ENCODE measurements at places on chromosomes 11 and 22.

GRCh38 chr22:35622191-35622913, 5.2 kb upstream of the MB start:
- peak; percentile 67 for DNase-seq
- no peaks in the 10 kb centered on the region for H3K36me3 ChIP-seq
- no peak overlapping the region for H3K27ac ChIP-seq
- no peaks in the 10 kb centered on the region for H3K27me3 ChIP-seq
- H3K4me3 ChIP-seq = no peak overlapping the region

DNA sequence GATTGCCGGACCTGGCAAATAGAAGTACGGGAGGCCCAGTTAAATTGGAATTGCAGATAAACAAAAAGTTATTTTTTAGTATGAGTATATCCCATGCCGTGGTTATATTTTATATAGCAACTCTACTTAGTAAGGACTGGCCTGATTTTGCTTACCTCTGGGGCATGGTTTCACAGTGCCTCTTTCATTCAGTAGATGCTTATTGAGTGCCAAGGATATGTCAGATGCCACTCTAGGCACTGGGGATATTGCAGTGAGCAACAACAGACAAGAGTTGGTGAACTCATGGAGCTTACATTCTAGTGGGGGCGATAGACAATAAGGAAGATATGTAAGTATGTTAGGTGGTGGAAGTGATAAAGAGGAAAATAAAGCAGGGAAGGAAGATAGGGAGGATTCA, 112.2 kb downstream of the TEAD1 start:
- H3K4me3 ChIP-seq = no peak overlapping the region
- H3K27me3 ChIP-seq = no peaks in the 10 kb centered on the region
- H3K27ac ChIP-seq = no peak overlapping the region
- peaks cover 20% of the 10 kb centered on the region for H3K36me3 ChIP-seq
- DNase-seq = no peak

DNA sequence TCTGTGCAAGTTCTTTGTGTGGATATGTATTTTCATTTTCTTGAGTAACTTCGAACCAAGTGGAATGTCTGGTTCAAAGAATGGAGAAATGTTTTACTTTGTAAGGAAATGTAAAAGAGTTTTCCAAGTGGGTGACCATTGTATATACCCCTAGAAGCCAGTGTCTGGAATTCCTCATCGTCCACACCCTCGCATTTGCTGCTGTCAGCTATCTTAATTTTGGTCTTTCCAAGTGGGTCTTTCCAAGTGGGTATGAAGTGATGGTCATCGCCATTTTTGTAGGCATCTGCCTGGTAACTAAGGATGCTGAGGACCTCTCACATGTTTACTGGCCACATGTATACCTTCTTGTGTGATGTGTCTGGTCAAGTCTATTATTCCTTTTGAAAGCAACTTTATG, 547.5 kb downstream of the TBC1D22A start:
- no peaks in the 10 kb centered on the region for H3K27me3 ChIP-seq
- no peak overlapping the region for H3K4me3 ChIP-seq
- H3K27ac ChIP-seq = no peak overlapping the region
- no peak for DNase-seq
- no peaks in the 10 kb centered on the region for H3K4me1 ChIP-seq

DNA sequence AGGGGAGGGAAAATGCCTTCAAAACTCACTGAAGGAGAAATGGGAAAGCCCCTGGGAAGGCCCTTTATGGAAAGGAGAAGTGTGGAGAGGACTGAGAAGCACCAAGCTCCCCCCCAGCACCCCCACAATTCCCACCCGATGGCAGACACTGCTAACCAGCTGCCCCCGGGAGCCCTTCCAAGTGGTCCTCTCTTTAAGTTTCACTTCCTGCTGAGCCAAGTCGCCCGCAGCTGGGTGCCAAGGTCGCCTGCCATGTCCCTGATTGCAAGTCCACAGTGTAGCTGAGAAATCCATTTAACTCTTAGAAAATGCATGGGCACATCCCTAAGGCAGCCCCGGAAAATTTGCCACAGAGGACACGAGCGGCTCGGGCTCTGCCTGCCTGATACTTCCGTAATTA, 68.2 kb downstream of the GALNT18 start:
- H3K4me1 ChIP-seq = peaks cover 33% of the 10 kb centered on the region
- no peaks in the 10 kb centered on the region for H3K36me3 ChIP-seq
- no peaks in the 10 kb centered on the region for H3K27me3 ChIP-seq
- DNase-seq = no peak
- H3K27ac ChIP-seq = no peak overlapping the region
- H3K4me3 ChIP-seq = no peak overlapping the region

DNA sequence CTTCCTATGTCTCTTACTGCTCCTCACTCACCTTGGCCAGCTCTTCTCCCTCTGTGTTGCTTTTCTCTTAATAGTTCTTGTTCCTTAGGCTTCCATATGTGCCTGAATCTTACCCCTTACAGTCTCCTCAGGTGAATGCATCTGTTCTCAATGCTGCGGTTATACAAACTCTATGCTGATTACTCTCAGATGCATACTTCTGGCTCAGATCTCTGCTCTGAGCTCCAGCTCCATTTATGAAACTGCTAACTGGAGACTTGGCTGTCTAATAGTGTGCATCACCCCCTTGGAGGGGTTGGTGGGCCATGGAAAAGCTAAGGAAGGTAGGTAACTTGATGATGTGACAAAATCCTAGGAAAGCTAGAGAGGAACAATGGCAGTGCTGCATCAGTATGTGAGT, 422.5 kb downstream of the TMEM135 start:
- peaks cover 4% of the 10 kb centered on the region for H3K27me3 ChIP-seq
- H3K27ac ChIP-seq = no peak overlapping the region
- DNase-seq = no peak
- H3K36me3 ChIP-seq = no peaks in the 10 kb centered on the region
- no peak overlapping the region for H3K4me3 ChIP-seq
- no peaks in the 10 kb centered on the region for H3K4me1 ChIP-seq

- no peak within 1 kb of the TSS for H3K27ac ChIP-seq
- DNase-seq = peak; percentile 65
- H3K4me1 ChIP-seq = peaks cover 14% of the 10 kb centered on the region
- no peaks in the 10 kb centered on the region for H3K36me3 ChIP-seq
- H3K4me3 ChIP-seq = no peak within 1 kb of the TSS
- no peaks in the 10 kb centered on the region for H3K27me3 ChIP-seq
Observed at GRCh38 chr22:42074132-42074811, at the start of gene PHETA2. Gene PHETA2 (plus strand): TSS chr22:42074248. CDS start chr22:42077294, 3,046 bp downstream.

Measured in SK-N-SH (cell line).